Smooth muscle cell of the umbilical artery (primary cell): ENCODE measurements at places on chromosomes 7 and 10. TPM values are rescaled to one million over a fixed set of nuclear protein-coding genes. Genes with fewer than 3 reads are reported as not detected.

Gene RNLS
- 5.9 and 8.1 TPM in 2 replicates for total RNA-seq

Gene EN2
- under 0.01 TPM in 1 of 2 replicates, not detected in the other for total RNA-seq

Gene AGR2
- total RNA-seq: not detected in 2 replicates

Gene HHEX
- 0.89 and 2.0 TPM in 2 replicates for total RNA-seq

Gene FAM25A
- not detected in 2 replicates for total RNA-seq

Gene FAM180A
- 7.2 TPM in 1 of 2 replicates, not detected in the other for total RNA-seq

Gene SCIN
- 6.2 and 11.3 TPM in 2 replicates for total RNA-seq

Gene CLCN1
- not detected in 2 replicates for total RNA-seq

Gene DUSP5
- 0.89 and 10.7 TPM in 2 replicates for total RNA-seq

Gene ZNF775
- 5.6 and 5.9 TPM in 2 replicates for total RNA-seq

Gene HYAL4
- not detected in 2 replicates for total RNA-seq

Gene OPALIN
- total RNA-seq: not detected in 2 replicates

Gene SKAP2
- total RNA-seq: 14.6 and 25.3 TPM in 2 replicates

Gene HOXA9
- total RNA-seq: 8.6 and 13.5 TPM in 2 replicates

Gene COBL
- total RNA-seq: not detected in 2 replicates

Gene PLPP4
- 31.8 and 49.6 TPM in 2 replicates for total RNA-seq

Gene SCART1
- total RNA-seq: 1.5 and 2.7 TPM in 2 replicates

Gene SFTPD
- not detected in 2 replicates for total RNA-seq

Gene H2BK1
- total RNA-seq: not detected in 2 replicates

Gene NPY4R
- 0.14 and 2.1 TPM in 2 replicates for total RNA-seq

Gene SFTPA1
- not detected in 2 replicates for total RNA-seq

Gene MYL10
- total RNA-seq: not detected in 2 replicates

Gene UCN3
- total RNA-seq: not detected in 2 replicates

Gene RBM33
- total RNA-seq: 25.2 and 35.5 TPM in 2 replicates

Gene SLC25A40
- total RNA-seq: 3.6 and 7.3 TPM in 2 replicates

Gene PTF1A
- total RNA-seq: not detected in 2 replicates

Gene COL13A1
- 17.2 and 25.7 TPM in 2 replicates for total RNA-seq

Gene CTNNA3
- under 0.01 and 0.32 TPM in 2 replicates for total RNA-seq

Gene STEAP4
- 0.89 TPM in 1 of 2 replicates, not detected in the other for total RNA-seq

Gene CISD1
- 14.6 and 25.1 TPM in 2 replicates for total RNA-seq

Gene IFIT1B
- total RNA-seq: not detected in 2 replicates

Gene ELMO1
- under 0.01 and 0.09 TPM in 2 replicates for total RNA-seq

Gene AKR1C3
- 1.2 TPM in 2 replicates for total RNA-seq

Gene SPDYE1
- not detected in 2 replicates for total RNA-seq

Gene CYP2C19
- total RNA-seq: not detected in 2 replicates

Gene MRLN
- not detected in 2 replicates for total RNA-seq

Gene LRRC18
- total RNA-seq: not detected in 2 replicates

Gene EGFR
- 60.3 and 152 TPM in 2 replicates for total RNA-seq

Gene BICC1
- total RNA-seq: 21.9 and 22.0 TPM in 2 replicates
